ENCODE measurements at places on chromosomes 13 and 19.
A peak's percentile ranks its signal among the peaks of the same experiment; 100 is the strongest.

DNA sequence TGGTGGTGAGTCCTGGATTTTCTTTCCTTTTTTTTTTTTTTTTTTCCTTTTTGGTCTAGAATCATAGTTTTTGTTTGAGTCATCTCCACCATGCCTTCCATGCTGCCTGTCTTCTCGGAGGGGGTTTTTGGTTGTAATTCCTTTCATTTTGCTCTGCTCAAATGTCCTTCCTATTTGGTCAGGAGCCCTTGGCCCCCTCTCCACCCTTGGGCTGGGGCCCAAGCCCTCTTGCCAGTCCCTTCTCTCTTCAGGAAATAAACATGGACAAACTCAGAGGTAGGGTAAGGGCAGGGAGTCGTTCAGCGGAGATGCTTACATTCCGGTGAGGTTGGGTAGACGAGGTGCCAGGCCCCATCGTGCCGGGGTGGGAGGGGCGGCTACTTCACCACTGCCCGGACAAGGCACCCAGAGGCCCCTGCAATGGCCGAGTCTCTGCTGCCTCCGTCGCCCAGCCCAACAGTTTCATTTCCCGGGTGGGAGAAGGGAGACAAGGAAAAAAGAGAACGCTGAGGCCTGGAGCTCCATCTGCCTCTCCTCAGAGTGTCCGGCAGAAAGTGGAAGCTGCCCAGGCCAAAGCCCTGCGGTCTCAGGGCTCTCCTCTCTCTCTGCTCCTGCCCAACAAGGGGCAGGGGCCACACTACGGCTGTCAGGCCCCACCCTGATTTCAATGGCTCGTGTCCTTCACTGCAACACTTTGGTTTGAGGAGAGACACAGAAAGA lies 12.7 kb downstream of the ZNF574 start:
- no peak for DNase-seq

DNA sequence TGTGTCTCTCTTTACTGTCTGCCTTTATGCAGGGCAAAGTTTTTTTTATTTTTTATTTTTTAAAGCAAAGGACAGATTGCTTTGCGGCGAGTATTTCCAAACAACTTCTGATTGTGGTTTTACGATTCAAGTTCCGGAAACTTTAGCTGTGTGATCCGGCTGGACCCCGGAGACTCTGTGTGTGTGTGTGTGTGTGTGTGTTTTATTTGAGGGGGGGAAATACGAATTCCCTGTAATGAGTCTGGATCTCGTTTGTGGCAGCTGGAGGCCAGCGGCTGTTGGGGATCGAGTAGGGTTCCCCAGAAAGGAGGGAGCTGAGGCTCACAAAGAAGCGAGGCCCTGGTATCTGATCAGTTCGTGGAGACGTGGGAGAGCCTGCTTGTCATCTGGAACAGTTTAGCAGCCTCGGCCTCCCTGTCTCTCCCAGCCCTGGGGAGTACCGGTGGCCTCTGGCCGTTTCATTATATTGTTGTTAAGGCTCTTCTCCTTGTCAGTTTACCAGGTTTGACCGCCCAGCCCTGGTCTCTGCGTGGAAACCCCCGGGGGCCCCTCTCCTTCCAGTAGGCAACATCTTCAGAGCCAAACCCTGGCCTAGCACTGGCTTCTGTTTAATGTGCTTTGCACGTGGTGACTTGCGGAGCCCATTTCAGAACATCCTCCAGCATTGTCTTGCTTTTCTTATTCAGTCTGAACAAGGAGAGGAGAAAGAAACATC lies 1.3 kb downstream of the FARP1 start:
- DNase-seq = no peak

- no peak for DNase-seq
Observed at GRCh38 chr19:45100846-45101252, 7.9 kb downstream of the PPP1R37 start.

DNA sequence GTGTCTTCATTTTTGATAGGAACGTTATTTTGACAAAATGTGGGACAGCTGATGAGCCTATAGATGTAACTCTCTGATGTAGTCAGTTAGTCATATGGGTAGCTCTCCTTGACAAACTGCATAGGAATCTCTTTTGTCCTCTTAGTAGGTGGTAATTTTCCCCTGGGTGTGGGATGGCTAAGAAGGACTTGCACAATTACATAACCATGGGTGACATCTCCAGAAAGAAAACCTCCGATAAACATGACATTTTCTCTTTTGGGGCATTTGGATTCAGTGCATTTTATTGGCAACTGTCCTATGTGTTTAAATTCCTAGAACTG lies 41.8 kb downstream of the IGFL3 start:
- no peak for DNase-seq

GRCh38 chr13:41383386-41383785 lies 72.3 kb downstream of the NAA16 start:
- no peak for DNase-seq

GRCh38 chr13:113393226-113393562 lies 29.3 kb upstream of the GRTP1 start:
- no peak for DNase-seq

DNA sequence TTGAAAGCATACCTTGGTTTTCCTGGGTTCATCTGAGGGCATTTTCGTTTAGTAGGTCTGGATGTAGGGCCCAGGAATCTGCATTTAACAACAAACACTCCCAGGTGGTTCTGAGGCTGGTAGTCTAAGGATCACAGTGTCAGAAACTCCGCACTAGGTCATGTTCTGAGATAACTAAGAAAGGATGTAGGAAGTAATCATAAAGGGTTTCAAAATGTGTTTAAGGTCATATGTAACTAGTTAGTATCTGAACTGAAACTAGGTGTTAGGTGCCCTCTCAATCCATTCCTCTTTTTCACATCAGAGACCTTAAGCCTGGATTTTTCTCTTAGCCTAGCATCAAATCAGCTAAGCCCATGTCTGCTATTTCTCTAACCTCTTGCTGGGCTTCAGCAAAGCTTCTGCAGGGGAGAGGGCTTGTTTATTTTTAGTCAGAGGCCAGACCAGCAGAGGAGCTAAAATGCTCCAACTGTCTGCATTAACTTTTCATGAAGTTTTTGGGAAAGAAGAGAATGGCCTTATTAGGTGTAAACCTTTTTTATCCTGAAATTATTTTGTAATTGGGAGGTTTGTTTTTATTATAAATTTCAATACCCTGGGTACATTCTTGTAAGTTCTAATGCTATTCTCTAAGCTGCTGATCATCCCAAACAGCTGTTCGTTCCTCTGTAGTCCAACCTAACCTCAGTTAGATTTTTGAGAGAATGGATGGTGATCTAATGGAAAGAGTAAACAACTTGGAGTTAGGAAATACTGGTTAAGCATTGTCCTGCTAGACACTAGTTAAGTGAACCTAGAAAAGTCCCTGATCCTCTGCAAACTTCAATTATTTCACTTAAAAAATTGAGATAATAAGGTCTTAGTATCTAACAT lies 262.8 kb upstream of the RFC3 start:
- no peak for DNase-seq

DNA sequence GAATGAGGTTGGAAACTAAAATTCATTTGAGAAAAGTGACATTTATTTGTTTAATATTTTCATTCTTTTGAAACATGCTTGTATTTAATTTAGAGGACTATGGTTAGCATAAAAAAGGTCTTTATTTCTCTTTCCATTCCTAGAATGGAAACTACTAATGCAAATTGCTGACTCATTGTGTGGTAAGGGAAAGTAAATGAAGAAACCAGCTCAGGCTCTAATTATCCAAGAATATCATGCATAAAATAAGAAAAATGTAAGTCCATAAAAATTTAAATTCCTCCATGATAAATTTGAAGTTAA lies 777.0 kb upstream of the SLITRK1 start:
- DNase-seq = no peak

DNA sequence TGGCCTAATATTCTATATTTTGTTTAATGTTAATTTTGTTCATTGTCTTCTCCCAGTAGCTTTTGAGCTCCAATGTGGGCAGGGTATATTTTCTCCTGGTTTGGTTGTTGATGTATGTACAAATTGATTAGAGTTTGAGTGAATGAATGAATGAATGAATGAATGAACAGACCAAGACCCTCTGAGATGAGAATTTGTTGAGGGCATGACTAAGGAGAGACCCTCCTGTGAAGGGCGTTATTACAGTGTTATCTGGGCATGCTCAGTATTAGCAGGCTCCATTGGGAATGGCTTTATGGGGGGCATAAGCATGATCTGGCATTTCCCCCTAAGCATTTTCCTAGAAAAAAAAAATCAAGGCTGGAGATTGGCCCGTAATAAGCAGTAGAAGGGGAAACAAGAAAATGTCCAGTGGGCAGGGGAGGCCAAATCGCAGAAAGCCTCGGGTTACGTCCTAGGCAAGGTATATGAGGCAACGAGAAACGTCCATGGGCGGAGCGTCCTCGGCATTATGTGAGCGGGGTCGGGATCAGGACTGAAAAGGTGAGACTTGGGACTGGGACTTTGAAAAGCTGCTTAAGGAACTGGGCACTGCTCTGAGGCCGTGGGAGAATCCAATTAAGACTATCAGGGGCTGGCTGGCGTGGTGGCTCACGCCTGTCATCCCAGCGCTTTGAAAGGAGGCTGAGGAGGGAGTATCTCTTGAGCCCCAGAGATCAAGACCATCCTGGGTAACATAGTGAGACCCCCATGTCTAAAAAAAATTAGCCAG lies 904 bp upstream of the ARHGAP33 start:
- no peak for DNase-seq

GRCh38 chr19:35509861-35510625 lies 3.4 kb downstream of the DMKN start:
- DNase-seq = peak; percentile 65

DNA sequence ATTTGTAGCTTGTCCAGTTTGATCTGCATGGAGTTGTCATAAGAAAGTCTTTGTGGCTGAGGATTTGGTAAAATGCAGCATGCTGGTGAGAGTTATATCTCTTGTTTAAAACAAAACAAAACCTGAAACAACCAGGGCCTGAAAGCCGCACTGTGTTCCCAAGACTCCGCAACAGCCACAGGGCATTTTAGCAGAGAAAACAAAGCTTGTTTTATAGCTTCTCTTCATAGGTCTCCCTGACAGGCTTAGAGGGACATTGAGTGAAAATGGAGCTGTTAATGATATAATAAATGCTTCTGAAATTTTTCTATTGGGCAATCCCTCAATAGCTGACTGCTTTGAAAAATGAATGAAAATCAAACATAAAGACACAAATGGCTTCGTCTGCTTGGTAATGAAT lies 148.7 kb upstream of the RNF113B start:
- DNase-seq = no peak

DNA sequence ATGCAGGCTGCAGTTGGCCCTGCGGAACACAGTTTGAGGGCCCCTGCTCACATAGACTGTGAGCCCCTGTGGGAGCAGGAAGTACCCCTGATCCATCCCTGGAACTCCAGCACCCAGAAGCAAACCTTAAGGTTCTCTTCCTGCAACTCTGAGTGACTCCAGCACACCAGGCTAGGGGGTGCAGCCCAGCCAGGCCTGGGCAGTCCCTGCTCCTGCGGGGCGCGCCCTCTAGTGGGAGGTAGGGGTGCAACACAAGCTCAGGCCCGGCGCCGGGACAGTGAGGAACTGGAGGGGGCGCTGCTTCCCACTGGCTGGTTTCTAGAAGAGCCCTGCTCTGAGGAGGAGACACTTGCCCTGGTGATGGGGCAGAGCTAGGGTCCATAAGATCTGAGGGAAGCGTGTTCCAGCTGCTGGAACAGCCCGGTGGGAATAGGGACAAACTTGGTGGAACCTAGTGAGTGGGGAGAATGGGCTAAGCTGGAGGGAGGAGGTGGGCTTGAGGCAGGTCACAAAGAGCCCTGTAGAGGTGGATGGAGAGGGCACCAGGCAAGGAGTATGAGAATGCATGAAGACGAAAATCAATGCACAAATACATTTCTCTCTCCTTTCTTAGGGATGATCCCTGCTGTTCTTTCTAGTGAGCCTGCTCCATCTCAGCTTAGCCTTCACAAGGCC lies 5.0 kb downstream of the ZSCAN5A start:
- DNase-seq = peak; percentile 25

GRCh38 chr19:3062165-3063105 lies at the start of gene TLE5:
Gene TLE5, minus strand, starts transcription at chr19:3062495. Its CDS starts 295 bp downstream, at chr19:3062200.
- DNase-seq = peak; percentile 51

DNA sequence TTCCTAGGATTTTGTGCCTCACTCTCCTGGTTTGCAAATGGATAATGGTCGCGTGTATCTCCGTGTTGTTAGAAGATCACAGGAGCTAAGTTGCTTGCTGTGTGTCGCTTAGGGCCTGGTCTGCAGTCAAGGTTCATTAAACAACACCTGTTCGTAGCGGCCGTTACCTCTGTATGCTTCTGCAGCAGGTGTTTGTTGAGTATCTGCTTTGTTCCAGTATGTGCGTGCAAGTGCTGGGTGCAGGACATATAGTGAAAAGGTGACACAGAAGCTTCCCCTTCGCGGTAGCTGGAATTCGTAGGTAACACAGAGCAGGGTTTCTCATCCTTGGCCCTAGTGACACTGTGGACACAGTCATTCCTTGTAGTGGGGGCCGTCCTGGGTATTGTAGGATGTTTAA lies 5.4 kb downstream of the MED25 start:
- no peak for DNase-seq

DNA sequence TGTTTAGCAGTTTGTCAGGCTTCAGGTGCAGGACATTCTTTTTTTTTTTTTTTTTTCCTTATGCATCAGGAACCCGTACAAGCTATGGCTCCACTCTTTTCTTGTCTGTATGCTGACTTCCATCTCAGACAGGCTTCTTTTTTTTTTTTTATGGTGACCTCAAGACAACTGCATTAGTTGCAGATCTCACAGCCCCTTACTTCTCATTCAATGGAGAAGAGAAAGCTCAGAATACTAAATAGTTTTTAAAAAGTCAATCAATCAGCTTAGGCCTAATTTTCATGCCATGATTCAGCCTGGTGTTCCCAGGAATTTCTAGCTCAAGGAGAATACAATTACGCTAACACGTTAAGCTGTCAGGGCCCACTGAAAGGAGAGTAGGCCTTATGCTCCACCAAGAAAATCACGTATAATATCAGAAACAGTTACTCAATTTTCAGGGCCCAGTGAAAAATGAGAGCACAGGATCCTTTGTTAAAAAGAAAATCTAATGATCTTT lies 1596.0 kb upstream of the MIR17HG start:
- no peak for DNase-seq

- DNase-seq = no peak
Observed at GRCh38 chr19:41796362-41796761, at the start of gene CEACAM3. Gene CEACAM3, plus strand, starts transcription at chr19:41796587. Its CDS starts 91 bp downstream, at chr19:41796678.

- DNase-seq = no peak
Observed at GRCh38 chr19:50750010-50750409, 20.3 kb upstream of the GPR32 start.

GRCh38 chr13:30725326-30726085 lies 9.8 kb upstream of the ALOX5AP start:
- DNase-seq = no peak

DNA sequence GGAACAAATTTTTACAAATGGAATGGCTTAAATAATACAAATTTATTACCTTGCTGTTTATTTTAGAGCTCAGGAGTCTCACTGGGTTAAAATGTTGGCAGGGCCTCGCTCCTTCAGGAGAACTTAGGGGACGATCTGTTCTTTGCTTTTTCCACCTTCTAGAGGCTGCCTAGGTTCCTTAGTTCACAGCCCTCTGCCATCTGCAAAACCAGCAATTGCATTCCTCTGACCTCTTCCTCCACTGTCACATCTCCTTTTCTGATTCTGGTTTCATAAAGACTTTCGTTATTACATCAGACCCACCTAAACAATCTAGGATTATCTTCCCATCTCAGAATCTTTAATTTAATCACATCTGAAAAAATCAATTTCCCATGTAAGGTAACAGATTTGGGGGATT lies 249.6 kb upstream of the SPRY2 start:
- no peak for DNase-seq

- no peak for DNase-seq
Observed at GRCh38 chr13:25292301-25292700, 5.0 kb upstream of the MTMR6 start.
